ENCODE measurements at places on chromosomes 11 and 22. TPM values are rescaled to one million over a fixed set of nuclear protein-coding genes. Genes with fewer than 3 reads are reported as not detected.

The SLC22A8 gene
- not detected for total RNA-seq

The ZNF215 gene
- 4.1 TPM for total RNA-seq

The GRIA4 gene
- not detected for total RNA-seq

The HTR3B gene
- not detected for total RNA-seq

The HMOX1 gene
- total RNA-seq: 126 TPM

The GPHA2 gene
- total RNA-seq: not detected

The ACR gene
- 0.38 TPM for total RNA-seq

The MS4A12 gene
- total RNA-seq: not detected

The GUCY1A2 gene
- 1.3 TPM for total RNA-seq

The MS4A10 gene
- total RNA-seq: not detected

The BTBD18 gene
- not detected for total RNA-seq

The NXPE2 gene
- total RNA-seq: not detected

The GRIK4 gene
- total RNA-seq: 0.33 TPM
